Natural killer cell (primary cell): ENCODE measurements at places on chromosomes 1 and 21. TPM values are rescaled to one million over a fixed set of nuclear protein-coding genes. Genes with fewer than 3 reads are reported as not detected.

The PLA2G2E gene
- total RNA-seq = not detected

The PFKL gene
- 89.9 TPM for total RNA-seq

DNA sequence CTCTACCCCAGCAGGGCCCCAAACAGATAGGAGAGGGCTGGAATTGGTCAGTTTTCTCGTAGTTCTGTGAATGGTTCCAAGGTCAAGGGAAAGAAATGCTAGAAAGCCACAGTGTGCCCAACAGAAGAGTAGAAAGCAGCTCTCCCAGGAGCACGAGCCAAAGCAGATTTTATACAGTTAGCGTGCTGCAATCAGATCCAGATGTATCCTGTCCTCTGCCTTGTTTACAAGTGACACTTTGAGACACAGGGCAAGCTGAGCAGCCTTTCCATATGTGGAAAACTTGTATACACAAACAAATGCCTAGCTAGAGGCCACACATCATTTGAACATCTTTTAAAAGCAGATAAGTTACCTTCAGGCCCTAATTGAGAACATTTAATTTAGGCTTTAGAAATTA, 6.5 kb downstream of the VAMP3 start:
- DNase-seq = no peak

DNA sequence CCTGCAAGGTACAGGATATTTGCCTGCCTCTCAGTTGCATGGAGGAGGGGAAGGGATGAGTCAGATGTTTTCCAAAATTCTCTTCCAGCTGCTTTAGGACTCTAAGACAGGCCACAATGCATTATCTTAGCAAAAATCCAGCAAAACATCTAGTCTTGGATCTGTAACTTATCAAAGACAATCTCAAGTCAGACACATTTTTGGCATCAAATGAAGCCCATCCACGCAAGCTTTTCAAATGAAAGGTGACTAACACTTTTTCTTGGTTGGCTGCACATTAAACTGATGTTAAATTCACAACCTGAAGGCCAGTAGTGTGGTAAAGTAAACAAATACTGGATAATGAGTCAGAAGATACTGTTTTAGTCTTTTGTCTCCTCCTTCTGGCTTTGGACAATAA, 21.3 kb downstream of the FAM78B start:
- no peak for DNase-seq

DNA sequence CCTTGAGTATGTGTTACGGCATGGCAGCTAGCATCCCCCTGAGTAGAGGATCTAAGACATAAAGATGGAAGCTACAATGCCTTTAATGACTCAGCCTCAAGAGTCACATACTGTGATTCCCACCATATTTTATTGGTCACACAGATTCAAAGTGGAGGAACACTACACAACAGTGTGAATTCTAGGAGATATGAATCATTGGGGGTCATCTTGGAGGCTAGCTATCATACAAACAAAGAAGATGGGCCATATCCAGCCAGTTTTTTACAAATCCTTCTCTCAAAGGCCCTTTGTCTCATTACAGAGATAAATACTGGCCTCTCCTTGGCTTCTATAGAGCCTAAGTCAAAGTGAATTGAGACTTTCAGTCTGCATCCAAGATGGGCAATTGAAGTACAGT, 177.0 kb downstream of the TBX15 start:
- DNase-seq = no peak
